ENCODE measurements at places on chromosomes 7 and 10. TPM values are rescaled to one million over a fixed set of nuclear protein-coding genes. Genes with fewer than 3 reads are reported as not detected.

DNA sequence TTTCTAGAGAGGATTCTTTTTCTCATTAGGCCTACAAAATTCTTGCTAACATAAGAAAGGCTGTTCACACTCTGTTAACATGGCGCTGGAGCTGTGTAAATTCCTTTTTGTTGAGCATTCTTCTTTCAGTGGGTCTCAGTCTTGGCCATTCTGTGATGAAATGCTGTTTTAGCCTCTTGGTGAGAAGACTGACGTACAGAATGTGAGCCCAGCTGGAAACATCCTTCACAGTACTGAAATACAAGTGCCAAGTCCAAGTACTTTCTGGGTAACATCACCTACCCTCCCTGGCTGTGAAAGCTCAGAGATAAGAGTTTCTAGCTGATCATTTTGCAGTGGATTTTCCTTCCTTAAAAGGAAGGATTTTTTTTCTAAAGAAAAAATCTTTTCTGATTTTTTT lies 231.8 kb downstream of the AHR start:
- DNase-seq = no peak

- no peak for DNase-seq
Observed at GRCh38 chr7:122550545-122550944, 148.4 kb downstream of the RNF133 start.

DNA sequence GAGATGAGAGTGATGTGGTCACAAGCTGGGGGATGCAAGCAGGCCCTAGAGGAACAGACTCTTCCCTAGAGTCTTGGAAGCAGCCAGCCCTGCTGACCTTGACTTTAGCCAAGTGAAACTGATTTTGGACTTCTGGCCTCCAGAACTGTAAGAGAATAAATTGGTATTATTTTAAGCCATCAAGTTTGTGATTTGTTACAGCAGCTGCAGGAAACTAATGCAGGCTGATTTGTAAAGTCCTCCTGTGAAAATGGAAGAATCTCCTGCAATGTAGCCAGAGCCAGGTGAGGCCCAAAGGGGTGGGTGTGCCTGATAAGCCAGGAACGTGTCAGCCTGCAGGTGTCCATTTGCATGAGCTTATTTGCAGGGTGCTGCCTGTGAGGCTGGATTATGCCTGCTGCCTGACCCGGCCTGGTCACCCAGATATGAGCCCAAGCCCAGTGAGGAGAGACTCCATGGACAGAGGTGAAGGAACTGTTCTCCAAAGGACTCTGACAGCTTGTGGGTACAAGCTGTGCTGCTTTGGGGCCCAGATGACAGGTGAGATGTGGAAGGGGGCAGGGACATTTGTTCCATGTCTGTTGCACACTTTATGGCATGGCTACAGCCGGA lies 24.6 kb upstream of the PLEKHA1 start:
- no peak for DNase-seq

The SLC39A12 gene
- polyA plus RNA-seq = not detected

GRCh38 chr10:84862551-84862950 lies 534.2 kb downstream of the CCSER2 start:
- no peak for DNase-seq
